Activated T-helper 2 cell treated with anti-CD3 and anti-CD28 coated beads, Interferon-gamma antibody, Interleukin-2, Interleukin-4, amounts not matched to agents 10 μg/mL and 5 μg/mL and 100 μg/mL, durations not matched to agents 14 hours and 24 hours and 36 hours (primary cell): ENCODE measurements at places on chromosomes 3 and 15.

- no peak for DNase-seq
- peak overlapping the region; percentile 100 for H3K27ac ChIP-seq
- peaks cover 79% of the 10 kb centered on the region for H3K36me3 ChIP-seq
- H3K4me3 ChIP-seq, result peak overlapping the region; percentile 94
- no peaks in the 10 kb centered on the region for H3K27me3 ChIP-seq
These were observed 8.0 kb downstream of the CHD2 start for GRCh38 chr15:92907896-92908712.

GRCh38 chr3:5245927-5246326 lies 58.4 kb downstream of the EDEM1 start:
- no peak overlapping the region for H3K27ac ChIP-seq
- no peaks in the 10 kb centered on the region for H3K36me3 ChIP-seq
- no peak overlapping the region for H3K4me3 ChIP-seq
- no peak for DNase-seq
- no peaks in the 10 kb centered on the region for H3K27me3 ChIP-seq
- no peaks in the 10 kb centered on the region for H3K4me1 ChIP-seq

DNA sequence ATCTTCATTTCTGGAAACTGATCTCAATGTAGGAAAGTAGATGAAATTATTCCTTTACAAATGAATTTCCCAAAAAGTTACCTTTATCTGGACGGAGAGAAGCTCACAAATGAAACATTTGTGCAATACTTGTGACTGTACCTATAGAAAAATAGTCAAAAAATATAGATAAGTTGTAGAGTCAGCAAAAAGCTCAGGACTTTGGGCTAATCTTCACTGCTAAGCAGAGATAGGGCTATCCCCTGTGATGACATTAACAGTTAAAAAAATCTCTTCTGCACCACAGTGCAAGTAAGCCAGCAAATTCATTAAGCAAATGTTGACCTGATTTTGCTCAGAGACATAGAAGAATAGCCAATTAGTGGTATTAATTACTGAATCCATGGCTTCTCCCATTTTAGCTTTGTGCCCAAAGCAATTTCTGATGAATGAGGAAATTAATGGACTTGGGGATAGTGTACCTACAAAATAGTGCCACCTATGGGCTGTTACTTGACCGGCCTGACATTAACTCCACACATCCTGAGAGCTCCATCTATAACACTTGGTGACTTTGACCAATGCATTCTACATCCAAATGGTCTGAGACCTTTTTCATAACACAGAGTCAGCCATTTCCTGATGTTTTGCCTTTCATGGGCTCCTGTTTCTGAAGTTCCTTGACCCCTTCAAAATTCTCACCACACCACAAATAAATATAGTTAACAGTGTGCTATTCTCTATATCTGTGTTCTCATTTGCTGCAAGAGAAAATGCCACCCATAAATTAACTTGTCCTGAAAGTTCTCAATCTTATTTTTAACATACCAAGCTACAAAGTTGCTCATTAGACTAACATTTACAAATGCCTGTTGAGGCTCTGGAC lies 105.0 kb downstream of the SSR3 start:
- no peak for DNase-seq
- no peaks in the 10 kb centered on the region for H3K36me3 ChIP-seq
- no peak overlapping the region for H3K4me3 ChIP-seq
- no peak overlapping the region for H3K27ac ChIP-seq
- H3K27me3 ChIP-seq, result peaks cover 36% of the 10 kb centered on the region

DNA sequence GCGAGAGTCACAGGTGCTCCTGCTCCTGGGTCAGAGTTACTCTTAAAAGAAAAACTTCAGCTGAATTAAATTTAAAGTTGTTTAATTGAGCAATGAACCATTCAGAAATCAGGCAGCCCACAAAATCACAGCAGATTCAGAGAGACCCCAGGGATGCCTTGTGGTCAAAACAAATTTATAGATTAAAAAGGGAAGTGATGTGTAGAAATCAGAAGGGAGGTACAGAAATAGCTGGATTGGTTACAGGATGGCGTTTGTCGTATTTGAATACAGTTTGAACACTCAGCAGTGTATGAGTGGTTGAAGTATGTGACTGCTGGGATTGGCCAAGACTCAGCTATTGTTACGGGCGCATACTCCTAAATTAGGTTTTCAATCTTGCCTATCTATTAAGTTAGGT lies 58.6 kb downstream of the UACA start:
- H3K4me3 ChIP-seq, result no peak overlapping the region
- peaks cover 47% of the 10 kb centered on the region for H3K27me3 ChIP-seq
- no peaks in the 10 kb centered on the region for H3K4me1 ChIP-seq
- H3K36me3 ChIP-seq, result no peaks in the 10 kb centered on the region
- H3K27ac ChIP-seq, result no peak overlapping the region
- DNase-seq, result no peak

- H3K27me3 ChIP-seq, result no peaks in the 10 kb centered on the region
- H3K36me3 ChIP-seq, result peaks cover 18% of the 10 kb centered on the region
- peaks cover 45% of the 10 kb centered on the region for H3K4me1 ChIP-seq
- peak overlapping the region; percentile 99 for H3K27ac ChIP-seq
These were observed 645 bp downstream of the COPS2 start for GRCh38 chr15:49154799-49155109.

- no peak overlapping the region for H3K27ac ChIP-seq
- H3K27me3 ChIP-seq, result no peaks in the 10 kb centered on the region
- no peaks in the 10 kb centered on the region for H3K4me1 ChIP-seq
These were observed 95.7 kb downstream of the OXSM start for GRCh38 chr3:25885544-25885943.

DNA sequence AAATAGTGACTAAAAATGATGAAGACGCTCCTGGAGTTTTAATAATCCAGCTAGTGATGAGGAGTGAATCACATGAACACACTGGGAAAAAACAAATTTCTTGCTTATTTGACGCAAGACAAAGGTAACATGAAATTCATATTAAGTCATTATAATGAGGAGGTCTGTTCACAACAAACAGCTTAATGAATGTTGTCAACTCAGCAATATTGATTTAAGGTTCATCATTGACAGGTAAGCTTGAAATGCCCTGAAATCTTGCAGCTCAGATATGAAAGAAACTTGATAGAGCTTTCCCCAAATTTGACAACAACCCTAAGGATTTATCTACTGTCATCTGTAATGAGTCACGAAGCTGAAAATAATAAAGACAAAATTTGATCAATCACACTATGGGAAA lies 108.1 kb upstream of the SELENOK start:
- no peak for DNase-seq
- H3K27me3 ChIP-seq, result peaks cover 5% of the 10 kb centered on the region
- H3K4me1 ChIP-seq, result no peaks in the 10 kb centered on the region
- H3K36me3 ChIP-seq, result no peaks in the 10 kb centered on the region

DNA sequence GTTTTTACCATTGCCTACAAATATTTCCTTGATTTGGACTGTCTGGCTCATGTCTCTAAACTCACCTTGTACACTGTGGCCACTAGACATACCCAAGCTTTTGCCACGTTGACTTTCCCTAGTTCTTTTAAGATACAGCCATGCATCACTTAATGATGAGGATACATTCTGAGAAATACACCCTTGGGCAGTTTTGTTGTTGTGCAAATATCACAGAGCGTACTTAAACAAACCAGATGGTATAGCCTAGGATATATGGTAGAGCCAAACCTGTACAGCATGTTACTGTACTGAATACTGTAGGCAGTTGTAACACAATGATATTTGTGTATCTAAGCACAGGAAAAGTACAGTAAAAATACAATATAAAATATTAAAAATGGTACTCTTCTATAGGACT lies 5.5 kb downstream of the ARHGEF26 start:
- peaks cover 27% of the 10 kb centered on the region for H3K27me3 ChIP-seq
- H3K4me1 ChIP-seq, result peaks cover 9% of the 10 kb centered on the region
- H3K4me3 ChIP-seq, result no peak overlapping the region
- H3K36me3 ChIP-seq, result no peaks in the 10 kb centered on the region
- DNase-seq, result no peak
- no peak overlapping the region for H3K27ac ChIP-seq

DNA sequence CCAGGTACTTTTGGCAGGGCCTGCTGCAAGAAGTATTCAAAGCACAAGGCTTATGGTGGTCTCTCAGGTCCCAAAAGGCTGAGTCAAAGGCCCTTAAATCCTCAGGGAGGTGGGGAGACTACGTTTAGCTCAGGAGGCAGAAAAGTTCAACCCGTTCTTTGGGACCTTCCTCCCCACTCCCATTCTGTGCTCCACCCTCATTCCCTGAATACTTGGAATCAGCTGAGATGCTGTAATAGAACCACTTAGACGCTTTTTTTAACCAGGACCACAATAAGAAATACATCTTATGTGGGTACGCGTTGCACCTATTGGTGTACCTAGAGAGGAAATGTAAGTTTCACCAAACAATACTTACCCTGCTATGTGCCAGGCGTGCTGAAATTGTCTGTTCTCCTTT lies 58.0 kb downstream of the FAM174B start:
- no peak overlapping the region for H3K4me3 ChIP-seq
- no peak for DNase-seq
- H3K36me3 ChIP-seq, result no peaks in the 10 kb centered on the region
- H3K4me1 ChIP-seq, result peaks cover 17% of the 10 kb centered on the region

- no peak overlapping the region for H3K27ac ChIP-seq
- peaks cover 3% of the 10 kb centered on the region for H3K36me3 ChIP-seq
- no peaks in the 10 kb centered on the region for H3K27me3 ChIP-seq
These were observed 19.7 kb downstream of the MGLL start for GRCh38 chr3:127802606-127803005.

DNA sequence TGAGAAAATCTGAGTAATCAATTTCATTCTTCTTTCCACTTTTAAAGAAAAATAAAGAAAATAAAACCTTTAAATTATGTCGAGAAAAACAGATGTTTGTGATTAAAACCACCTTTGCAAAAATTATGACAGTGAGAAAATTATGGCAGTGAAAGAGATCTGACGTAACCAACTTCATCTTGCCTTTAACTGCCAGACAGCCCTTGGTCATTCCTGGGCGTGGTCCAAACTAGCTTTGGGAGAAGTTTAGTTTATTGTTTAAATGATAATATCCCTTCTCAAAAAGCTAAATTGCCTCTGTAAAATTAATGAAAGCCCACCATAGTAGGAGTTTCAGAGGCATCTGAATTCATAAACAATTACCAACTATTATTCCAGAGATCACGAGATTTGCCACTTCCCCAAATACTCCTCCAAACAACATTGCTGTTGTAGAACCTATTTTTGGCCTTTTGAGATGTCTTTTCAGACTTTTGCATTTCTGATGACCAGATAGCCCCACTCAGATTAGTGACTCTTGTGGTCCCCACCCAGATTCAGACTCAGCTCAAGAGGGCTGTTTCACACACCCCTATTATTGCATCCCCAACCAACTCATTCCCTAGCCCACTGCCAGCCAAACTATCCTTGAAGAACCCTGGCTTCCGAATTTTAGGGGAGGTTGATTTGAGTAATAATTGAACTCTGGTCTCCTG lies 664.4 kb upstream of the CBLB start:
- H3K27me3 ChIP-seq, result no peaks in the 10 kb centered on the region
- peaks cover 23% of the 10 kb centered on the region for H3K36me3 ChIP-seq
- peak overlapping the region; percentile 24 for H3K27ac ChIP-seq

DNA sequence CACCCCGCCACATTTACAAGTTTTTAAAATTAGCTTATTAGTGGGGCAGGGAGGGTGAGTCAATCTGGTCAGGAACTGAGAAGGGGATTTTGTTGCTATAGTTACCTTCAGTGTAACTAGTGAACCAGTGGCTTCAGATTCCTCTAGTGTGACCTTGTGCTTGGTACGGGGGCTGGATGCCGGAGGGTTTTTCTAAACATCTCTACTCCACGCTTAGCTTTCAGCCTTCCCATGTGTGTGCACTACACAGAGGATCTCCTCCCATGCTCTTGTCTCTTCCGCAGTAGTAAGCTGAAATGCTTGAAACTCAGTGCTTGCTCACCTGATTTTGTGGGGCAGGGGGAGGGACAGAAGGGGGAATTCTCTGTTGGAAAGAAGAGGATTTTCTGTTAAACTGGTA lies 67.9 kb upstream of the AKAP13 start:
- H3K27me3 ChIP-seq, result no peaks in the 10 kb centered on the region
- no peak for DNase-seq
- H3K4me1 ChIP-seq, result peaks cover 64% of the 10 kb centered on the region

- no peak overlapping the region for H3K27ac ChIP-seq
- no peaks in the 10 kb centered on the region for H3K4me1 ChIP-seq
- no peak overlapping the region for H3K4me3 ChIP-seq
- H3K27me3 ChIP-seq, result no peaks in the 10 kb centered on the region
- peaks cover 64% of the 10 kb centered on the region for H3K36me3 ChIP-seq
- DNase-seq, result no peak
These were observed 62.2 kb downstream of the SLC15A2 start for GRCh38 chr3:121956363-121956762.
